Cardiac fibroblast (primary cell): ENCODE measurements at places on chromosomes 16 and 17.
A peak's percentile ranks its signal among the peaks of the same experiment; 100 is the strongest.

- no peak for DNase-seq
These were observed 67.8 kb downstream of the CDH8 start for GRCh38 chr16:61968242-61969076.

DNA sequence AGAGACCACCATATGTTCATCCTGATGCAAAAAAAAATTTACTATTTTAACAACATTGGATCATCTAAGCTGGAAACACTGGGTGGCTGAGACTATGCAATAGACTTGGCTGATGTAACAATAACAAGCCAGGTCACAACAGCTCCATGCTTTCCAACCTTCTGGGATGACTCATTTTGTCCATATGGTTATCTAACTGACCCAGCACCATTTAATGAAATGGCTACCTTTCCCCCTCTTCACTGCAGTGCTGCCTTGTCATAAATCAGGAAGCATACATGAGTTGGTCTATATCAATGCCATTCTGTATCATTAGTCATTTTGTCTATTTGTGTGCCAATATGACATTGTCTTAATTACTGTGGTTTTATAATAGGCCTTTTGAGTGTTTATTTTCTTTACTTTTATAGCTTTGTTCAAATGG, 217.6 kb upstream of the KCNJ16 start:
- DNase-seq = peak; percentile 60

DNA sequence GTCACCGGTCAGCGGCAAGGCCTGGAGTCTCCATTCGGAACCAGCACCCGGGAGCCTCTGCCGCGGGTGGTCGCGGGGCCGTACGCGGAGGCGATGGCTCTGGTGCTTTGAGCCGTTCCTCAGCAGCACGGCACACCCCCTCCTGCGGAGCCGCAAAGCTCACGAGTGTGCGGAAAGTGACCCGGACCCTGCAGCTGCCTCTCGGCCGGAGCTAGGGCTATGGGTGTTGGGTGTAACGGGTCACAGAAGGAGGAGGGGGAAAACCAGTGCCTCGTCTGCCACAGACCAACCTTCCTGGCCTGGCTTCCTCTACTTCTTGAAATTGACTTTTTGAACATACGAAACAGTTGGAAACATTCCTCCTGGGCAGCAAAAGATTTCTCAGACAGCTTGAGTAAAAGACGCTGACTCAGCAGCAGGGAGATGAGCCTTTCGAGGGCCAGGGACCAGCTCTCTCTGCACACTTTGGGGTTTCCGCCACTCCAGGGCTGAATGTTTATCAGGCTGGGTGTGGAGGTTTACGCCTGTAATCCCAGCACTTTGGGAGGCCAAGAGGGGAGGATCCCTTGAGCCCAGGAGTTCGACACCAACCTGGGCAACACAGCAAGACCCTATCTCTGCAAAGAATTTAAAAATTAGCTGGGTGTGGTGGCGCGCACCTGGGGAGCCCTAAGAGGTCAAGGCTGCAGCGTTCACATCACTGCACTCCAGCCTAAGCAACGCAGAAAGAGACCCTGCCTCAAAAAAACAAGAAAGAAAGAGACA, 26.4 kb upstream of the PITPNA start:
- peak; percentile 70 for DNase-seq

- no peak for DNase-seq
These were observed 192.2 kb upstream of the CDH11 start for GRCh38 chr16:65313936-65314626.

- DNase-seq = peak; percentile 62
These were observed 26.6 kb downstream of the JPH3 start for GRCh38 chr16:87628940-87629339.

GRCh38 chr17:38906460-38907228, 18.8 kb upstream of the LASP1NB start:
- DNase-seq = no peak

DNA sequence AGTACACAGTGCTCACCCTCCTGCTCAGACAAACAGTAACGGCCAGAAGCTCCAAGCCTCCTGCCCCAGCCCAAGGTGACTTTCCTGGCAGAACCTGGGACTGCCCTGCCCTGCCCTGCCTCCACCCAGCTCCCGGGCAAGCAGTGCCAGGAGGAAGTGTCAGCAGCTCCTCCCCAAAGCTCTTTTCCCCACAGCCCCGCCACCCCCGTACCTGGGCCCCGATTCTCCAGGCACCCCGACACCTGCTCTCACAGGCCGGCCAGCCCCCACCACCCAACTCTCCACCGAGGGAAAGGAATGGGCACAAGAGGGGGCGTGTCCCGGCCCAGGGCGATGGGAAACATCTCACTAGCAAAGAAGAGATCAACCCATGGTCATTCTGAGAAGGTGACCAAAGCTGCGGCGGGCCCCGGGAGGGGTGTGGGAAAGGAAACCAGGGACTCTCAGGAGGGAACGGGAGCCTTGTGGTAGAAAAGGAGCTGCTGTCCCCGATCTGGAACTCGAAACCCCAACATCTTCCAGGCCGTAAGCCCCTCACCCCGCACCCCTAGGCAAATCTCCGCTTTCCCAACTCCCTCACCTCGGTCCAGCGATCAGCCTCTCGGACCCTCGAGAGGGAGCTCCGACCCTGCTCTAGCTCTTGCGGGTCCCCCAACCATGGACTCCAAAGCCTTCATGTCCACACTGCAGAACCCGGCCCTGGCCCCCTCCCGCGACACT, 1.2 kb downstream of the BCAR1 start:
- no peak for DNase-seq

GRCh38 chr17:65936013-65936412, 255.9 kb downstream of the CEP112 start:
- DNase-seq = peak; percentile 79

GRCh38 chr16:14464192-14464591, 165.9 kb downstream of the PARN start:
- DNase-seq = no peak

DNA sequence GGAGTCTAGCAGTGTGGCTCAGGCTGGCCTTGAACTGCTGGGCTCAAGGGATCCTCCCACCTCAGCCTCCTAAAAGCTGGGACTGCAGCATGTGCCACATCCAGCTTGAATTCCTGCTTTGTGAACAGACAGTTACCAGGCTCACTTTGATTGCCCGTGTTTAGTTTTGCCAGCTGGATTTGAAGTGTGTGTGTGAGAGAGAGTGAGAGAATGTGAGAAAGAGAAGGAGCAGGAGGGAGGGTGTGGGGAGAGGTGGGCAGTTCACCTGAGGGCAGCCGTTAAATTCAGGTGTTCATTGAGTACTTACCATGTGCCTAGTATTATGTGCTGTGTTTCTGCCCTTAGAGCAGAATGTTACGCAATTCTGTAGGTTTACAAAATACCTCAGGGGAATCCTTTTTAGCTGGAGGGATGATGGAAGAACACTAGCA, 4.7 kb downstream of the DUSP14 start:
- DNase-seq = no peak

- no peak for DNase-seq
These were observed 759.1 kb upstream of the RBFOX1 start for GRCh38 chr16:6573577-6573976.

GRCh38 chr17:44568945-44569858, 11.9 kb downstream of the FZD2 start:
- DNase-seq = no peak

DNA sequence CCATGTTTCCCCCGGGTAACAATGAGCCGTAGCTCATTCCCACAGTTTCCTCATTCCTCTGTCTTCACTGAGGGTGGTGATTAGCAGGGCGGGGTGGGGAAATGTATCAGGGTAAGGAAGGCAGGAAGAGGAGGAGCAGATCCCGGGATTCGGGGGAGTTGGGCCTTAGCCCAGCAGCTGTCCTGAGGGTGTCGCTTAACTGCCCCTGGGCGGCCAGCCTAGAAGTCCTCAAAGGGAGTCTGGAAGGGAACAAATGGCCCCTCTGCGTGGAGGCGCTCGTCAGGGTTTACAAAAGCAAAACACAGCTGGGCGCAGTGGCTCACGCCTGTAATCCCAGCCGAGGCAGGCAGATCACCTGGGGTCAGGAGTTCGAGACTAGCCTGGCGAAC, 14.3 kb downstream of the MLYCD start:
- DNase-seq = no peak

DNA sequence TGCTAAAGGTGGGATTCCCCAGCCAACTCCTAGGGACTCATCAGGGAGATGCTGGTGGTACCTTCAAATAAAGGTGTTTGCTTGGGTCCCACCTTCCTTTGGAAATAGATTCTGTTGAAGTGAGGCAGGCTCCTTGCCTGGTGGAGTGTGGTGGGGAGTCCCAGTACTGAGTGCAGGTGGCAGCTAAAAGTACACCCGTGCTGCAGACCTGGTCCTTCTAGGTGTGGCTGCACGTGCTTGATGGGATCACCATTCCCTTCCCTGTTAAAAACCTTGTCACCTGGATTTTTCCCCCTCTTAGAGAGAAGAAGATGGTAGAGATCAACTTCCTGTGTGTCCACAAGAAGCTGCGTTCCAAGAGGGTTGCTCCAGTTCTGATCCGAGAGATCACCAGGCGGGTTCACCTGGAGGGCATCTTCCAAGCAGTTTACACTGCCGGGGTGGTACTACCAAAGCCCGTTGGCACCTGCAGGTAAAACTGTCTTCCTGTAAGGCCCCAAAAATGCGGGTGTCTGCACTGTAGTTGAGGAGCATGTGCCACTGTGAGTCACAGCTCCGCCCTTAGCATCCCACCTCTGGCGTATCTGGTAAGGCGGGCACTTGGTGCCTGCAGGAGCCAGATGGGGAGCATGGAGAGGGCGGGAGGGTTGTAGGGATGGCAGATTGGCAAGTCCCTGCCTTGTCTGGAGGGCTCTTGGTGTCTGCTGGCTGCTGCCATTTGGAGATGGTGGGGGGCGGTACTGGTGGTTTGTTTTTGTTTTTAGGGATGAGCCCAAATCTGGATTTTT, 34.0 kb downstream of the PLCD3 start:
- no peak for DNase-seq

GRCh38 chr16:72458035-72458434, 286.1 kb upstream of the PMFBP1 start:
- no peak for DNase-seq

DNA sequence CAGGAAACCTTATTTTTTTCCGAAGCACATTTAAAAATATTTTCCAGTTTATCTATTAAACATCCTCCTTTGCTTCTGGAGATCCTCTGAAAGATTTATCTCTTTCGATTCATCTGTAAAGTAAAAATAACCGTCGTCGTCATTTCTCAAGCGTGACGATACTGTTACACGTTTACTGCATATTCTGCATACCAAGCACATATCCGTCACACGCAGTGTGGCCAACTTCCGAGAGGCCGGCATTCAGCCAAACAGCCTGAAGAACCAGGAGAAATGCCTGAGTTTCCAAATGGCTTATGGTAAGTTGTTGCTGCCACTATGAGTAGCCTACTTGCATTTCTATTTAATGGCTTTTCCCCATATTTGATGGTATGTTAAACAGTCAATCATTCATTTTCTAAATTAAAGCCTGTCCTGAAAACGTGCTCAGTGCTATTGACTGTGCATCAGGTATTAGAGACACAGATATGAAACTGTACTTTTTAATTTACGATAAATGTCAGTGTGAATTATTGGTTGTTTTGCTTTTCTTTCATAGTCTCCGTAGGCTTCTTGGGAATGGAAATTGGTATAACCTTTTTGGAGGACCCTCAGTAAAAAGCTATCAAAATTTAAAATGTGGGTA, 275.7 kb downstream of the WWOX start:
- DNase-seq = no peak

DNA sequence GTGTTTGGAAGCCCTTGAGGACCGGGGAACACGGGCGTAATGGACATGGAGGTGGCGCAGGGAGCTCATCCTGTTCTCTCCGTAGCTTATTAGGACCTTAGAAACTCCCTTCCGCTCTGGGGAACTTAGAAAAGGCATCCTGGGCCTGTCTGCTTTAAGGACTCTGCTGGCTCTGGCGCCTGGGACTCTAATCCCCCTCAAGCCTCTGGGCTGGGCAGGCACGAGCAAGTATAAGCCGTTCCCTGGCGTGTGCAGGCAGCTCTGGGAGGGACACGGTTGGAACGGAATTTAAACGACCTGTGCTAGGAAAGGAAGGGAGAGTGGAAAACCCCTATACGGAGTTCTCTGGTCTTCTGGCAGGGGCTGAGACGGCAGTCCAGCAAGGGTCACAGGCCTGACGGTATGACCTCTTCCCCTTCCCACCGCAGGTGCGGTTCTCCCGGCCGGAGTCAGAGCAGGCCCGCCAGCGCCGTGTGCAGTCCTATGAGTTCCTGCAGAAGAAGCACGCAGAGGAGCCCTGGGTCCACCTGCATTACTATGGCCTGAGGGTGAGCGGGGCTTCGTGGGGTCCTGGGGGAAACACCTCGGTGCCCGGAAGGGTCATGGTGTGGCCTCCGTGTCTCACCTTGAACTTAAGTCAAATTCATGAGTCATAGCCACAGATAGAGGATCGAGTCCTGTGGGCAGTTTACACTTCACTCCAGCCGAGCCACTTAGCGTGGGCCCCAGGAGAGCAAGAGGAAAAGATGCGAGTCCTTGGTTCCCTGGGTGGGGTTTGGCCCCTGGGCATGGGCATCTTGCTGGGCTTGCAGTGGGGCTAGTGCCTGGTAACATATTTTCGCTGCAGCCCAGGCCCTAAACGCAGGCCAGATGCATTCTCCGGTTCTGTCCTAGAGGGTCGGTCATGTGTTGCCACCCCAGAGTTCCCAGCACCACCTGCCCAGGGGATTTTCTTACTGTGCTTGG, 17.7 kb downstream of the POLR3E start:
- DNase-seq = no peak

GRCh38 chr17:67800495-67800928, 24.8 kb upstream of the BPTF start:
- peak; percentile 85 for DNase-seq

GRCh38 chr17:38572669-38573365, 32.9 kb downstream of the SRCIN1 start:
- DNase-seq = no peak

- DNase-seq = no peak
These were observed 30.2 kb downstream of the SPNS3 start for GRCh38 chr17:4463818-4464476.

DNA sequence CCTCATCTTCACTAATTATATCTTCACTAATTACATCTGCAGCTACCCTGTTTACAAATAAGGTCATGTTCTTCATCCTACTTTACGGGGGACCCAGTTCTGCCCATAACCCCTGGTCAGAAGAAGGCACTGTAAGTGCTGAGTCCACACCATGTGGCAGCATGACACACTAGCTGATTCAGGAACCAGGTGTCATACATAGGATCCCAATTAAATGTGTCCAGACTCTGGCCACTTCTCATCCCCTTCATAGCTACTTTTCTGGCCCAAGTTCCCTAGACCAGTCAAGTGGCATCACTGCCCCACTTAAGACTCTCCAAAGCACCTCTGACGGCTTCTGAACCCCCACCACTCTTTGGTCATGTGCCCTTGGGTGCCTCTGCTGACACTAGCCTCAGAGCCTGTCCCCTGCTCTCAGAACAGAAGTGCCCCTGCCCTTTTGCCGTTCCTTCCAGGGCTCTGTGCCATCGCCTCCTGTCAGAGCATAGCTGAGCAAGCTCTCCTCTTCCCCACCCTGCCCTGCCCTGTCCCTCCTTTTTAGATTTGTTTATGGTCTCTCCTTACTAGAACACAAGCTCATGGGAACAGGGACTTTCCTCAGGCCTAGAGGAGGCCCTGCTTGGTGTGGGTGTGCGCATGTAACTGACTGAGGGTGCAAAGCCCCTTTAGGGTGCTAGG, 61.1 kb downstream of the B9D1 start:
- DNase-seq = no peak

GRCh38 chr17:4953451-4953961, 2.6 kb downstream of the ENO3 start:
- DNase-seq = peak; percentile 61
